ENCODE measurements at places on chromosomes 6 and 20.

DNA sequence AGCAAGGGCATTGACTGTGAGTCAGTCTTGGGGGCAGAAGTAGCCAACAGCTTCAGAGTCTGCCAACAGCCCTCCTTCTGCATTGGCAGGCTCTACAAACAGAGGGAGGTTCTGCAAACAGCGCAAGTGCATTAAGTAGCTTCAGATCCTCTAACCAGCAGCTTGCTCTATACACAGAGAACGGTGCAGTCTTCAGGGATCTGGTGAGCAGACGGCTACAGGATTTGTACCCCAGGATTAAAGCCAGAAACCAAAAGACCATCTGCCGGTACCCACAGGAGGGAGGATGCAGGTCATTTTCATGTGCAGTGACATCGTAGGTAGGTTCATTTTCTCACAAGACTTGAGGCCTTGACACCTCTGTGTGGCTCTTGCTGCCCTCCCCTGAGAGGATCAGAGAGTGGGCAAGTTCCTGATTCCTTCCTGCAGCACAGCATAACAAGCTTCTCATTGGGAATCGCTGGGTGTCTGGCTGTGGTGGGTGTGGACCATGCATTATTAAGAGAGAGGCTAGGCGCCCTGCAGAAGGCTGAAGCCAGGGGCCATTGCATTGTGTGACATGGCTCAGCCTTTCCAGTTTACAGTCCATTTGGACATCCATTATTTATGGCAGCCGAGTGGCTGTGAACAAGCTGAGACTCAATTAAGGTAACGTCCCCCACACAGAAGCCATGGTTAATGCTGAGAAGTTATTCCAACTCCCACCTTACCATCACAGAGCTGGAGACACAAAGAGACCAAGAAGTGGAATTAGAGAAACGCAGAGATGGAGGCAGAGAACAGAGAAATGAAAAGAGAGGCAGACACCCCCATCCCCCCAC, 250.0 kb downstream of the LRFN2 start:
- no peak for DNase-seq

GRCh38 chr20:41111578-41111951, 25.8 kb upstream of the PLCG1 start:
- no peak for DNase-seq

GRCh38 chr6:83371423-83371822, 59.4 kb downstream of the ME1 start:
- no peak for DNase-seq

GRCh38 chr6:92126088-92126487, 1293.3 kb downstream of the EPHA7 start:
- no peak for DNase-seq

GRCh38 chr6:166333172-166333995, 9.0 kb downstream of the SFT2D1 start:
- no peak for DNase-seq

DNA sequence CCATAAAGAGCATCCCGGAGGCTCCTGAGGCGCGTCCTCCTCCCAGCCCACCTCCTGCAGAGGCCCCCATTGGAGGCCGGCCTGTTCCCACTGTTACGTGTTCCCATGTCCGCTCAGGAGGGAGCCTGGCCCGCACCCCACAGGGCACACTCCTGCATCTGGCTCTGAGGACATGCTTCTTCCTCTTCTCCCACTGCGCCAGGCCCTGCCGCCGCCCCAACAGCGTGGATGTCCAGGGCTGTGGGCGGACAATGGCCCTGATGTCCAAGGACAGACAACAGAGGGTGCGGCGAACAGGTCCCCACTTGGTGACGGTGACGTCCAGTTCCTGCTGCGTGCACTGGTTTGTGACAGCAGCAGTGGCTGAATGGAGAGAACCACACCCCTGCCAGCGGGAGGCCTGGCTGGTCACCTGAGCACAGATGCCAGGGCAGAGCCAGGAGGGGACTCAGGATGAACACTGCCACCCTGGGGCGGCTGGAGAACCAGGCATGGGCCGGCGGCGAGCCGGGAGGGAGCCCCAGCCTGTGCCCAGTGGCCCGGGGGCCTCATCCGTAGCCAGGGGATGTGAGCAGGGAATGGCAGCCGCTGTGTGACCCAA, 26.6 kb downstream of the FRMD1 start:
- no peak for DNase-seq

DNA sequence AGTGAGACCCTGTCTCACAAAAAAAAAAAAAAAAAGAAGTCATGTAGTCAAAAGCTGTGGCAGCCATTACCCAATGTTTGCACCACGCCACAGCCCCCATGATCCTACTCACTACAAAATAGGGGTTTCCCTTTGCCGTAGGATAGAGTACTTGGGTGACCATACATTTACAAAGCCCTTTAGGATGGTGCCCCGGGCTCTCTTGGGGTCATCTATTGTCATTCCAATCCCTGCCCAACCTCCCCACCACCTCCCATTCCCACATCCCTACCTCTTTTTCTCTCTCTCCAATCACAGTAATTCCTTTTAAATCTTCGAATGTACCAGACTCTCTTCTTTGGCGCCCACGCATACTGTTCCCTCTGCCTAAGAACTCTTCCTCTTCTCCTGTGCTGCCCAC, 74.6 kb downstream of the KIAA0319 start:
- DNase-seq: no peak

GRCh38 chr6:90409700-90410099, 113.1 kb upstream of the BACH2 start:
- no peak for DNase-seq

DNA sequence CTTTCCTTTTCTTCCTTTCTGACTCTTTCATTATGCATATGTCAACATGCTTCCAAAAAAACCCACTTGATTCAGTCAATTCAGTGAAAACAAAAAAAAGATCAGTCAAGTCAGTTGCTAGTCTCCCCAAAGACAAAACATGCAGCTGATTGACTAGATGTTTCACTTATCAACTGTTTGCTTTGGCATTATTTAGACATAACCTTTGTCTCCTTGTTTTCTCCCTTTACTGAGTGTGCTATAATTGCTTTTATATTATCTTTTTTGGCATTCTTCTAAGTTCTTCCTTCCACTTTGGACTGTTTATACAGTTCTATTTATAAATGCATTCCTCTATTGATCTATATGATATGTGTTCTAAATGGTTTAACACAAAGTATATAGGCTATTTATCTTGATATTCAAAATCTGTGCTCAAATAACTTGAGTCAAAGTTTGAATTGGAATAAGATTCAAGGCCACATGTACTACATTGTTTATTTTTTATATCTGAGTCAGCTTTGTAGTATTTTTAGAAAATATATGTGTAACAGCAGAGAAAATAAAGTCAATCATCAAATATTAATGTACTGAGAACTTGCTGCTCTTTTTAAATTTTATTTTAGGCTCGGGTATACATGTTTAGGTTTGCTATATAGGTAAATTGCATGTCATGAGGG, 260.5 kb downstream of the CENPW start:
- no peak for DNase-seq

DNA sequence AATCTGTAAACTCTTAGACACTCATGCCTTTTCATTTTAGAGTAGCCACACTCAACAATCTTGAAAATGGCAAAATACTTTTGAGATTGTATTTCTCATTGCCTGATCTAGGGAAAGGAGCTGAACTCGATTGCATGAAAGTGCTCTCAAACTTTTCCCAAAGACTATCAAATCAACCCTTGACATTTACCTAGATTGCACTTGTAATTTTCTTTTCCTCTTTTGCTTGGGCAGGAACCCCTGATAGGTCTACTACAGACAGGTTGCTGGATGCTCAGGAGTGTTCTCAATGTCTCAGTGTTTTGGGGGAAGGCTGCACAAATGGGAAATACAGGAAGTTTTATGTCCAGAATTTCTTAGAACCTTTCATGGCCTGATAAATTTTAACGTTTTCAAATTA, 468.0 kb upstream of the GJE1 start:
- no peak for DNase-seq

DNA sequence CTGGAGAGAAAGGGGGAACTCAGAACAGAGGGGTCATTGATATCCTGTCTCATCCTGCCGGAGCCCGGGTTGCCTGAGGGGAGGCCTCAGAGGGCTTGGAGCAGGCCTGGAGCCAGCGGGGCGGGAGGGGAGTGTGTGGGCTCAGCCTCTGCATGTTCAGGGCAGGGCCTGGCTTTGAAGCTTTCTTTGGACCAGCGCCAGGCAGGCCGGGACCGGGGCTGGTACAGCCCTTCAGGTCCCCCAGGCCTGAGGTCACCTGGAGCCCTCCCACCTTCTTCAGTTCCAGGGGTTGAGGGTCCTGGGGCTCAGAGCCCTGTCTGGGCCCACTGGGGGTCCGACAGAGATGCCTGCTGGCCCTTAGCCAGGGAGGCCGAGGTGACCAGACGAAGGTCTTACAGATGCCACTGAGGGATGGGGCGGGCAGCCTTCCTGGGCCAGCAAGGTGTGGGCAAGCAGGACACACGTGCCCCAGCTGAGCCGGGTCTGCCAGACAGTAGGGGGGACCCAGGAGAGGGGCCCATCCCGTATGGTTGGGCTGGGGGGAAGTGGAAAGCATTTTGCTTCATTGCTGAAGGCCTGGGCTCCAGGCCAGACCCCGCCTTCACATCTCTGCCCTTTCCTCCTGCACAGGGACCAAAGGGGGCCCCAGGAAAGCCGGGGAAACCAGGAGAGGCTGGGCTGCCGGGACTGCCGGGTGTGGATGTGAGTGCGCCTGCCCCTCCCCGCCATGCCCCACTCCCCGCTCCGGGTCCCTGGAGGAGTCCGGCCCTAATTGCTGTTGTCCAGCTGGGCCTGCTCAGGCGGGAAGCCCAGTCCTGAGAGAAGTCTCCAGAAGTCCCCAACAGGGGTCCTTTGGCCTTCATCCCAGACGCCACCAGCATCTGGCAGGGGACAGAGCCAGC, 2.0 kb downstream of the COL9A3 start:
- no peak for DNase-seq

- no peak for DNase-seq
These were observed 36.9 kb downstream of the BMP6 start for GRCh38 chr6:7762760-7763159.

GRCh38 chr6:31586599-31587281, 663 bp downstream of the LST1 start:
- DNase-seq: no peak

DNA sequence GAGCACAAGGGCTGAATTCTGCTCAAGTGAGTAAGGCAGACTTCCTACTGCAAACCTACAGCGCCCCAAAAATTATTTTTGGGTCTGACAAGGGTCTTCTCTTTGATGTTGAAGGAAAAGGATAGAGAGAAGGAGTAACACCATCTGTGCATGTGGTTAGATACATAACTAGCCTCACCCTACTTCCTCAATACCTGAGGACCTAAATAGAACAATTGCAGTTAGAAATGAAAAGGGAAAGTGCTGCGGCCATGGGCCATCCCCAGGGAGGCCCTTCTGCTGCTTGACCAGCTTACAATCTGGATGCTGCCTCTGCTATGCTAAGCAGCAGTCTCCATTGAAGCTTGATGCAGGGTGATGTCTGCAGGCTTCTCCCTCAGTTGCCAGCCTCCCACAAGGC, 63.2 kb upstream of the ARMH2 start:
- no peak for DNase-seq

DNA sequence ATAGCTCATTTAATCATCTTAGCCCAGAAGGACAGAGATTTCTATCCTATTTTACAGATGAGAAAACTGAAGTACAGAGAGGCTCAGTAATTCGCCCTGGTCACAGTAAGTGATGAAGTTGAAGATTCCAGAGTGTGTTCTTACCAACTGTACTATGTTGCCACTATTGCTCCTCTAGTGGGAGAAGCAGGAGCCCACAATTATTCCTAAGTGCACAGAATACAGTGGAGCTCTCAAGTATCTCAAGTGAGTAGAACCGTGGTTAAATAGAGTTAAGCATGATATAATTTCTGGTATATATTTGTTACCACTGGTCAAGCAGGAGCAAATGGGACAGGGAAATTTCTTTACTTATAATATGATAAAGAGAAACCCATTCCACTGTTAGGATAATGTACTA, 22.1 kb downstream of the REPS1 start:
- DNase-seq: no peak

GRCh38 chr6:26232940-26233648, 131.9 kb upstream of the BTN3A2 start:
- no peak for DNase-seq

- DNase-seq: no peak
These were observed 121.3 kb upstream of the SLC22A16 start for GRCh38 chr6:110597761-110598160.

DNA sequence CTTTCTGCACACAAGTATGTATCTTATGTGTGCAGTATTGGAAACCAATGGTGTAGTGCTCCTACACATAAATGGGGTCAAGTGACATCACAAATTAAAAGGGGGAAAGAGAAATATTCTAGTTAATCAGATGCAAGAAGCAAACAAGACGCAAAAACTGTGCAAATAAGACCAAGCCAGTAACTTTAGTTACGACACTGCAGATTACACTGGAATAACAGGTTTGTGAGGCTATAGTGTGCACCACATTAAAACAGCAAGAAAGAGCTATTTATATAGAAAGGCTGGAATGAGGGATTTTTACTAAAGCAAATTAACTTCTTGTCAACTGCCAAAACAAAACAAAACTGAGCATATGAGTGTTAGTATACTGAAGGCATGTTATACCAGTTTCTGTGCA, 45.8 kb downstream of the NR2E1 start:
- no peak for DNase-seq
